ENCODE measurements at places on chromosomes 1 and 21.

DNA sequence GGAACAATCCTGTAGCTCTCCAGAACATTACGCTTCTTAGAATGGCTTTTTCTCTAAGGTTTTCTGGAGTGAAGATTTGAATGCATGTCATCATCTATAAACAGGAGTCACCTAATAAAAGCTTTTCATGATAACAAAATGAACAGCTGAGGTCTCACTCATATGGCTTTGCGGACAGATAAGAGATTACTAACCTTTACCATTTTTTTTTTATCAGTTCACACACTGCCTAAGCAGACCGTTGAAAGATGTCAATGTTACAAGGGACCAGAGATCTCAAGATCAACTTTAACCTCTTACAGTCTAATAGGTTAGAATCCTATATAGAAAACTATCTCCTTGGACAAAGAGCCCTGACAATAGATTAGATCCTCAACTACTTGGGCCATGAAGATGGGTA is 41.4 kb downstream of the SCMH1 start:
- DNase-seq, result no peak

GRCh38 chr1:243742819-243743218 is 107.2 kb downstream of the AKT3 start:
- DNase-seq, result no peak

DNA sequence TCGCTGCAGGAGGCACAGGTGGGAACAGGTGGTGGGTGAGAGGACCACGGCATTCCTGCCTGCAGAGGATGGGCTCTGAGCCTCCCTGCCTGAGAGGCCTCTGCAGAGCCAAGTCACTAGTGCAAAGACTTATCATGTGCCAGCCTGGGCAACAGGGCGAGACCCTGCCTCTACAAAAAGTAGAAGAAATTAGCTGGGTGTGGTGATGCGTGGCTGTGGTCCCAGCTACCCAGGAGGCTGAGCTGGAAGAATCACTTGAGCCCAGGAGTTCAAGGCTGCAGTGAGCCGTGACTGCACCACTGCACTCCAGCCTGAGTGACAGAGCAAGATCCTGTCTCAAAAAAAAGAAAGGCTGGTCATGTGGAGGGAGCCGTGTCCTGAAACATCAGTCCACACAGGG is 46.4 kb downstream of the PKNOX1 start:
- no peak for DNase-seq

DNA sequence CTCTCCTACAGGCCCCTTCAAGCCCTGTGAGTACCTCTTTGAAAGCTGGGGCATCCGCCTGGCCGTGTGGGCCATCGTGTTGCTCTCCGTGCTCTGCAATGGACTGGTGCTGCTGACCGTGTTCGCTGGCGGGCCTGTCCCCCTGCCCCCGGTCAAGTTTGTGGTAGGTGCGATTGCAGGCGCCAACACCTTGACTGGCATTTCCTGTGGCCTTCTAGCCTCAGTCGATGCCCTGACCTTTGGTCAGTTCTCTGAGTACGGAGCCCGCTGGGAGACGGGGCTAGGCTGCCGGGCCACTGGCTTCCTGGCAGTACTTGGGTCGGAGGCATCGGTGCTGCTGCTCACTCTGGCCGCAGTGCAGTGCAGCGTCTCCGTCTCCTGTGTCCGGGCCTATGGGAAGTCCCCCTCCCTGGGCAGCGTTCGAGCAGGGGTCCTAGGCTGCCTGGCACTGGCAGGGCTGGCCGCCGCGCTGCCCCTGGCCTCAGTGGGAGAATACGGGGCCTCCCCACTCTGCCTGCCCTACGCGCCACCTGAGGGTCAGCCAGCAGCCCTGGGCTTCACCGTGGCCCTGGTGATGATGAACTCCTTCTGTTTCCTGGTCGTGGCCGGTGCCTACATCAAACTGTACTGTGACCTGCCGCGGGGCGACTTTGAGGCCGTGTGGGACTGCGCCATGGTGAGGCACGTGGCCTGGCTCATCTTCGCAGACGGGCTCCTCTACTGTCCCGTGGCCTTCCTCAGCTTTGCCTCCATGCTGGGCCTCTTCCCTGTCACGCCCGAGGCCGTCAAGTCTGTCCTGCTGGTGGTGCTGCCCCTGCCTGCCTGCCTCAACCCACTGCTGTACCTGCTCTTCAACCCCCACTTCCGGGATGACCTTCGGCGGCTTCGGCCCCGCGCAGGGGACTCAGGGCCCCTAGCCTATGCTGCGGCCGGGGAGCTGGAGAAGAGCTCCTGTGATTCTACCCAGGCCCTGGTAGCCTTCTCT is 23.5 kb downstream of the UBE2T start:
- DNase-seq, result no peak

GRCh38 chr1:30845904-30846290 is 62.7 kb downstream of the SDC3 start:
- DNase-seq, result no peak

DNA sequence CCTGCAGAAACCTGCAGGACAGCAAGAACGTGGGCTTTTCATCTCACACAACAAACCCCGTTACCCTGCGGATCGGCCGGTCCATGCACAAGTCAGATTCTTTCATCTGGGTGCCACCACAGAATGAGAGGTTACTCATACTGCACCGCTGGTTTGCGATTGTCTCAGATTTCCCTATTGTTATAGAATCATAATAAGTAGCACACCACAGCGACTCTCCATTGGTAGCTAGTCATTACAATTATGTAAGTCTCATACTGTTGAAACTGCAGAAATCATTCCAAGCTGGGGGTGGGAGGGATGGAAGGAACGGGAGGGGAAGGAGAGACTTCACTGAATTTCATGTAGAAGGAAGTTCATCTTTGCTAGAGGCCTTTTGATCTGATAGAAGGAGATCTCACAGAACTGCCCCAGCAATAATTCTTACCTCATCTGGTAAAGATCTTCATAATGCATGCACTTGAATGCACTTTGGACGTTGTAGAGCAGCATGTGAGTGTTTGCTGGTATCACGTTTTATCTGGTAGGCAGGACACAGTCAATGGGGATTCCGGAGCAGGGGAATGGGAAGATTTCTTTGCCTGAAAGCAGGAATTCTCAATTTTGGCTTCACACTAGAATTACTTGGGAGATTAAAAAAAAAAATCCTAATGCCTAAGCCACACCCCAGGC is 221.1 kb downstream of the KIF26B start:
- no peak for DNase-seq

GRCh38 chr1:115323366-115324004 is 14.6 kb downstream of the NGF start:
- DNase-seq, result no peak

DNA sequence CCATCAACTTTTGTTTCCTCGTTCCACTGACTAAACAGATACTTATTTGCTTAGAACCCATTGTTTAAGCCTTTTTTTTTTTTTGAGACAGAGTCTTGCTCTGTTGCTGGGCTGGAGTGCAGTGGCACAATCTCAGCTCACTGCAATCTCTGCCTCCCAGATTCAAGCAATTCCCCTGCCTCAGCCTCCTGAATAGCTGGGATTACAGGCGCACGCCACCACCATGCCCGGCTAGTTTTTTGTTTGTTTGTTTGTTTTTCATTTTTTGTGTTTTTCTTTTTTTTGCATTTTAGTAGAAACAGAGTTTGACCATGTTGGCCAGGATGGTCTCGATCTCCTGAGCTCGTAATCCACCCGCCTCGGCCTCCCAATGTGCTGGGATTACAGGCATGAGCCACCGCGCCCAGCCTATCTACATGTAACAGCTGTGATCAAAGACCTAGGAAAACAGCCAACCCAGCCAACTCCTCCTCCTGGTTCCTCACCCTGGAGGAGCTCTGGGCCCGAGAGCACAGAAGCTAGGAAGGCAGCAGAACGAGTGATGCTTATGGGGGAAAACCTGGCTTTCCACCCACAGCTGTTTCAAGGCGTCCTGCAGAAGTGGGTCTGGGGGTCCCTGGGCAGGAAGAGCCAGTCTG is 32.9 kb downstream of the KCNN3 start:
- DNase-seq, result peak; percentile 31

DNA sequence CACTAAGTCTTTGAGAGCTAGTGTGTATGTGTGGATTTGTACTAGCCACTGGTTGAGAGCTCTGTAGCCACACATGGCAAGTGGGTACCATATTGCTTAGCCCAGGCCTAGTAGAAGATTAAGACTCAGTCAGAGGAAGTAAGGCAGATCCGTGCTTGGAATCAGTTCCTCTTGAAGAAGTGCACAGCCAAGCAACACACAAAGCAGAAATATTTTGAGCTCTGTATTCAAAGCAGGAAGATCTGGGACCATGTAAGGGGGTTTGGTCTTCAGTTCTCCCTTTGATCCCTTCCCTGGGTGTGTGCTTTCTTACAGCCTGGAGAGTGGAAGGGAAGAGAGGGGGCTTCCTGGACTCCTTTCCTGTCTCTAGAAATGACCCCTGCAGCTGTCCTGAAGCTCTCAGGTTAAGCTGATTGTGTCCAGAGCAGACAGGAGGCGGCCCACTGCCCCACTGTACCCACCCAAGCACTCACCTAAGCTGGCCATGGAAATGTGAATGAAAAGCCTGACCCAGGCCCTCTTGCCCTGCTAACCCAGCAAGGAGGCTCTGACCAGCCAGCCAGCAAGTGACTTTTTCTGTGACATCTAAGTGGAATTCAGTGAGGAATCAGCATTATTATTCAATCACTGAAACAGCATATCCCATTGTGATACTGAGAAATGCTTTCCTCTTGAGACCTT is 3.6 kb downstream of the ETS2 start:
- DNase-seq, result no peak

Data from heart right ventricle (tissue), 16 donors.